Kidney (tissue), 22 donors: ENCODE measurements at places on chromosomes 7 and 10. TPM values are rescaled to one million over a fixed set of nuclear protein-coding genes. Genes with fewer than 3 reads are reported as not detected.

Gene GNGT1
- not detected for polyA plus RNA-seq

Gene SFXN2
- polyA plus RNA-seq: 72.1 TPM

DNA sequence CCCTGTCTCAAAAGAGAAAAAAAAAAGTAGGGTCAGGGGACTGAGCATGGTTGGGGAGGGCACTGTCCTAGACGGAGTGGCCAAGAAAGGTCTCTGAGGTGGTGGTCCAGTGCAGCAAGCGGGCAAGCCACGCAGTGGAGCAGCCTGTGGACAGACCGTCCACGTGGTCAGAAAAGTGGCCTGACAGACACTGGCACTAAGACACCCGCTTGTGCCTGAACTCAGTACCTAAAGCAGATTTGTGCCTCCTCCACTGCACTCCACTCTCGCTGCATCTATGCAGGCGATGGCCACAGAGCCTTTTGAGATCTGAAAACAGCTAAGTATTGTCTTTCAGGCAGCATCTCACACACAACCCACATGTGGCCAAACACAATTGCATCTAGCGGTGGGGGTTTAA is 8.8 kb downstream of the ASB10 start:
- DNase-seq: no peak

DNA sequence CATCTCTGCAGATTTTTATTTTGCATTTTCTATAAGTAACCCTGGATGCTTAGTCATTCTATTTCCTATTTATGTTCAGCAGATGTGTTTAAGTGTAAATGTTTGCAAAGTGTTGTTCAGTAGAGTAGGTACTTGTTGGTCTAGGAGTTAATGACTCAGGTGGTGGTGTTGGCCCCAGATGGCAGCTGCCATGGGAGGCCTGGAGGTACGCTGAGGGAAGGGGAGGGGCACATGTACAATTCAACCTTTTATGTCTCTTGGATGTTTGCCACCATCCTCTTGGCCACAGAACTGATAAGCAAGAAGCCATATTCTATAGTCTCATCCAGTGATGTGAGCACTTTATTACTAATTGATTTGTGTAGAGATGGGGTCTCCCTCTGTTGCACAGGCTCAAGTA is 68.1 kb upstream of the SLC39A12 start:
- no peak for DNase-seq

DNA sequence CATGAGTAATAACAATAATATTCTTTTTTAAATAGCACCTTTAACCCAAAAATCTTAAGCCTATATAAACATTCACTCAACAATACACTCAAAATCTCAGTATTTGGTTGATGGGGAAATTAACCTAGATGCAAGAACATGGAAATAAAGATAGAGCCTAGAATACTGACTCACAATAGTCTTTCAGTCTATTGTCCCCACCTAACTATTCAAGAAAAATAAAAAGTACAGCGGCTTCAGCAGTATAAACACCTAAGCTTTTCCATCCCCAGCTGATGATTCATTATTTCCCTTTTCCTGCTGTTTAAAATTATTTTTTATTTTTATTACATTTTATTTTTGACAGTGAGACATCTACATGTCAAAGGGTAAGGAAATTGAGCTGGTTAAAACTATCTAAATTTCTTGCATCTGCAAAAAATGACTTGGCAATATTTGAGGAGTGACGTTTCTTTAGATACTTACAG is 201.4 kb downstream of the FZD1 start:
- no peak for DNase-seq

- peak; percentile 12 for DNase-seq
Measured at GRCh38 chr10:15558136-15558535, 161.6 kb downstream of the ITGA8 start.

- no peak for DNase-seq
Measured at GRCh38 chr10:110487411-110488331, 10.0 kb upstream of the DUSP5 start.

DNA sequence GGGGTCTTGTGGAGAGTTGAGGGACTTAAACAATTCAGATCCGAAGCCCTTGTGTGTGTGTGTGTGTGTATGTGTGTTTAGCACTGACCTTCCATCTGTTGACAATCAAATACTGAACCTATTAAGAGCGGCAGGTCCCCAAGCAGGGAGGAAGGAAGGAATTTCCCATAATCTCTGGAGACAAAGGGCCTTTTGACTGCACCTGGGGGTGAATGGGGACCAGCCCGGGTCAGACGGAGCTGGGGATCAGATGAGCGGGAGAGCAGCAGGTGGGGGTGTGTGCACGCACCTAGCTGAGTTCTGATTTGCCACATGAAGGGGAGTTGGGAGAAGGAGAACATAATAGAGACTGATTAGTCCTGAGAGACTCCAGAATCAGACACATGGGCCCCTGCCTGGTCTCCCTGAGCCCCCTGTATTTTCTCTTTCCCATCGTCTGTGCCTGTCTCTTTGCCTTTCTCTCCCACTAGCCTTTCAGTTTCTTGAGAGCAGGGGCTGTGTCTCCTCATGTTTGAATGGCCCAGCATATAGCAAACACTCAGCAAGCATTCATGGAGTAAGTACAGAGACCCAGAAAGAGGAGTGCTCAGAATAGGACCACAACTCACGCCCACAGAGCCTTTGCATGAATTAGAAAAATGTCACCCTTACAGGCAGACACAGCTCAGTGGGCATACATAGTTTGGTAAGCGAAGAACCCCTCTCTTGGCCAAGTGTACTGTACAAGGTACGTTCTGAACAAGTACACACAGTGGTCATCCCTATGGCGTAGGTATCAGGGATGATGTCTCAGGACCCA is 288.3 kb upstream of the HABP2 start:
- DNase-seq: no peak
